ENCODE measurements at places on chromosomes 5 and 9.

- no peak for DNase-seq
Measured at GRCh38 chr9:126615791-126616447, 2.2 kb downstream of the LMX1B start.

GRCh38 chr9:100466829-100467221 is 6.1 kb upstream of the TMEFF1 start:
- DNase-seq: no peak

DNA sequence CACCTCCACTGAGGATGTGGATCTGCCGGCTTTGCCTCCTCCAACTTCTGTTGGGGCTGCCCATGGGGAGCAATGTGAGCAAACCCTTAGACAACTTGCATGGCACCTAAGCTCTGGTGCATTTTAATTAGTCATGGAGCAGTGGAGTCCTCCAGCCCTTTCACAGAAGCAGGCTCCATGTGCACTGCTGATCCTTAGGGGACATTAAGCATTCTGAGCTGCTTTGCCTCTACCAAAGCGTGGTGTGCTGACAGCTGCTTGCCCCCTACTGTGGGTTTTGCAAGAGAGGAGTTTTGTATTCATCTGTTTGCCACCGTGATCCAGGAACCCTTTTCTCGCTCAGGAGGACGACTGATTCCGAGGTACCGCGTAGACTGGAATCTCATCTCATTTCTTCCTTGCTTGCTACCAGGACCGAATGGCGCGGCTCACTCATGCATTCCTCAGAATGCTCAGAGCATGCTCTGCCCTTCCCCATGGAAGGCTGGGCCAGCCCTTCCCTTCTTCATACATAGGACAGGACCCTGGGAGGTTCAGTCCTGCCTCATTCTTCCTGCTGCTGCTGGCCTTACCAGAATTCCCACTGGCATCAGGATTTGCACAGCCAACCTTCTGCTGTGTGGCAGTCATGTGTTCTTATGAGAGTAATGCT is 432.5 kb downstream of the GADD45G start:
- no peak for DNase-seq

DNA sequence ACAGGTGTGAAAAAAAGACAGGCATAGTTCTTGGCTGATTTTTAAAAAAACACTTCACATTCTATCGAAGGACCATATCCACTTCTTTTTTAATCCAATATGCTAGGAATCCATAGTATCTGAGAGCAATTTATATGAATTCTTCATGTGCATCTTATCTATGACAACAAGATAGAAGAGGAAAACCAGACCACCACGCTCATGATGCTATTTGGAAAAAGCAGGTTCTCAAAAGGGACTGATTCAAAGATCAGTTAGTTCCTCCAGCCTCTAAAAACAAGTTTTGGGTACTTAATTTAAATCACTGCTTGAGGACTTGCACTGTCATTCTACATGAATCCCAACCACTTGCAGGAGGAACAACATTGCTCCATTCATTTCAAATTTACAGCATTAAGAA is 6.3 kb downstream of the MEF2C start:
- no peak for DNase-seq

DNA sequence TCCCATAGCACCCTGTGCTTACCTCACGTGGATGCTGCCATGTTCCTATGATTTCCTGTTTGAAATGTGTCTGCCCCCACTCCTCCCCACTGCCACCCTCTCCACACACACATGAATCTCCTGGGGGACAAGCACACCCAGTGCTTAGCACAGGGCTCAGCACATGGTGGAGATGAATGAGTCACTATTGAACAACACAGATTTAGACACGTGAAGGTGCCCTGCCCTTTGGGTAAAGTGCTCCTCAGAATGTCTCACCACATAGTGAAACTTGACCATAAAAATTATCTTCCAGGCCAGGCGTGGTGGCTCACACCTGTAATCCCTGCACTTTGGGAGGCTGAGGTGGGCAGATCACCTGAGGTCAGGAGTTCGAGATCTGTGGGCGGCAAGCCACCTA is 98.8 kb upstream of the PCA3 start:
- DNase-seq: no peak

DNA sequence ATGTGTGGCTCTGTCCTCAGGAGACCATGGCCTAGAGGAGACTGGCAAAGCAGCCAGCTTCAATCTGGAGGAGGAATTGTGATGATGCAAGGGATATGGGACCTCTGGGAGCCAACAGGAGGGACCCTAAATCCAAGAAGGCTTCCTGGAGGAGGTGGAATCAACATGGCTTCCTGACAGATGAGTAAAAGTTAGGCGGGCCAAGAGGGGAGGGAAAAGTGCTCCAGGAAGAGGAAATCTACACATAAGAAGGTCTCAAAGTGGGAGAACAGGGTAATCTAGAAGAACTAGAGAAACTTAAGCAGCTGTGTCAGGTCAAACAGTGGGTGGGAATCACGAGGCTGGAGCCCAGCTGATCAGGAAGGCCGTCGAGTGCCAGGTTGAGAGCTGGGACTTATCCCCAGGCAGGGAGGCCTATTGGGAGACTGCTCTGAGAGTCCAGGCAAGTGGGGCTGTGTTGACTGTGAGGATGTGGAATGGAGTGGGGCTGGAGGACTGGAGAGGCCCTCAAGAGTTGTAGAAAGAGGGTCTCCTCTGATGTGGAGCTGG is 119.1 kb downstream of the C9orf50 start:
- no peak for DNase-seq

GRCh38 chr9:128286440-128286839 is 10.4 kb downstream of the SWI5 start:
- no peak for DNase-seq

GRCh38 chr5:97095318-97095732 is 47.1 kb downstream of the LIX1 start:
- DNase-seq: no peak

- no peak for DNase-seq
Measured at GRCh38 chr9:19113964-19114679, 11.4 kb upstream of the HAUS6 start.

GRCh38 chr9:93825348-93826115 is 129.6 kb downstream of the BARX1 start:
- no peak for DNase-seq

DNA sequence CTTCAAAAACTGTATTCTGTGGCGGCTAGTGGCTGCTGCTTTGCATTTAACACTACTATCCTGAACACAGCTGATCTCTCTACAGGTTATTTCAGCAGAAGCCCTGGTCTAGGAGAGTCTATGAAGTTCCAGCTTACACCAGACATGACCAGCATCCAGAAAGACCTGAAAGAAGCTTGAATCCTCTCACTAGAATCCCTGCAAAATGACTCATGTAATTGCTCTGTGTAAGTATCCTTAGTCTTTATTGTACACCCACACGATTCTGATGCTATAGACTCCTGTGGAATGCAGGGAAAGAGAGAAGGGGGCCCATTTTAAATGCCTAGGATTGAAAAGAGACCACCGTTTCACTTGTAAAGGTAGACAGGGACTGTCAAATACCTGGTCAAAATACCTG is 859 bp upstream of the GRIA1 start:
- DNase-seq: no peak

DNA sequence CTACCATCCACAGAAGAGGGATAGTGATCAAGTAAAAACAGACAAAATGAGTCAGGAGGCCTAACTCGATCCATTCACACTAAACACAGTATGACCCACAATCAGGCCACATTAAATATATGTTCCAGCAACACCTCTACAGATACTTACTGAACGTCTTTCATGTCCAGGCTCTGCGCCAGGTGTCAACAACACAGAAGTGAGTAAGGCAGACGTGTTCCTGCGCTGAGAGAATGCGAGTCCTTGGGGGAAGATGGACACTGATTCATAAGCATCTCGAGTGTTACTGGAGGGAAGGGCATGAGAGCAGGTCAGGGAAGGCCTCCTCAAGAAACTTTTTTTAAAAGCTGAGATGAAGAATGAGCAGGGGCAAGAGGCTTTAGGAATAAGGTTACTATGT is 164.3 kb upstream of the CLINT1 start:
- no peak for DNase-seq

- DNase-seq: no peak
Measured at GRCh38 chr9:137607141-137607857, 1.8 kb downstream of the ARRDC1 start.

GRCh38 chr5:68372161-68372560 is 156.6 kb downstream of the PIK3R1 start:
- DNase-seq: no peak

DNA sequence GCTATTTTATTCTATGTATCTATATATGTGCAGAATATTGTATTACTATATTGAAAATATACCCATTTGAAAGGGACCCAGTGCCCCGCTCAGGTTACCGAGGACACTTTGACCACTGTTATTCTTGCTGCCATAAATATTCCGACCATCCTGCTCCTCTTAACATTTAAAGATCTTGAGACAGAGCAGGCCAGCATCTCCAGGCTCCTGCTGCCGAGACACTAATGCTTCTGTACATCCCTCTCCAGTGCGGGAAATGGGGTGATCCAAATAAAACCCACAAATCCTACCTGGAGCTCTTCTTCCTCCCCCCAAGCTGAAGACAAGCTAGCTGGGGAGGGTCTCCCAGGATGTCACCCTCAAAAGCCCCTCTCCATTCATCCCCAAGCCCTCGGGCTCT is 3.9 kb downstream of the SH3PXD2B start:
- no peak for DNase-seq

DNA sequence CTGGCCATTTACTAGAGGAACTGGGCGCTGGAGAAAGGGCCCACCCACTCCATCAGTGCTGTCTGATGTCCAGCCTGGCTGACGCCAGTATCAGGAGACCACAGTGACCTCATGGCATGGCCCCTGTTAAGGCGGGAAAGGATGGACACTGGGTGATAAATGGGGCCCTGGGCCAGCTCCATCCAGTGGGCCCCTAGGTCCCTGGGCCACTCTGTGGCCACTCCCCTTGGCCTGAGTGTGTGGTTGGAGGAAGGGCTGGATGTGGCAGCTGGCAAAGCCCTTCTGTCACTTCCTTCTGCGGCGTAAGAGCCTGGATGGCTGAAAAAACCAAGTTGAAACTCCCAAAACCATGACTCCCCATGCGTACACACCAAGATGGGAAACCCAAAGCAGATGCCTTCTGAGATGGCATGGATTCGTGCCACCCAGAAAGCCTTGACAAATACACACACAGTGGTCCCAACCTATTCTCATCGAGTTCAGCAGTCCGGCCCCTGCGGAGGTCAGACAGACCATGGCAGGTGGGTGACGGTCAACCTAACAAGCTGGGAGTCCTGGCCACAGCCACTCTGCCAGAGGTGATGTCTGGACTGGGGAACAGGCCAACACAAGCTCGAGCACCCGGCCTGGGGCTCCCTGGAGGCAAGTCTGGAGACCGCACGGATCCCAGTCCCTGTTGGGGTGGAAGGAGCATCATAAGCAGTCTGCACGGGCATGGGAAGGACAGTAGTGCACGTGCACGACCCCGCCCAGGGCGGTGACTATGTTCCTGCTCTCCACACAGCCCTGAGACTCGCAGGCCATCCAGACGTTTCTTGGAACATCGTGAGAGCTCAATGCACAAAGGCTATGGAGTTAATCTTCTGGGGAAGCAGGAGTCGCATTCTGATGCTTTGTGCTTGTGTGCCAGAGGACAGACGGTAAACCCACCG is 45.2 kb upstream of the NOTCH1 start:
- DNase-seq: no peak

GRCh38 chr9:91712811-91713210 is 237.2 kb downstream of the ROR2 start:
- no peak for DNase-seq

GRCh38 chr5:176676361-176676824 is 29.1 kb downstream of the TSPAN17 start:
- no peak for DNase-seq

GRCh38 chr9:85064811-85065371 is 395.4 kb downstream of the NTRK2 start:
- DNase-seq: no peak
